ENCODE measurements at places on chromosomes 6 and 20.

GRCh38 chr6:382883-383810 lies 8.4 kb upstream of the IRF4 start:
- no peak for DNase-seq

- DNase-seq, result no peak
These were observed 4.2 kb downstream of the PLA2G7 start for GRCh38 chr6:46730921-46731461.

DNA sequence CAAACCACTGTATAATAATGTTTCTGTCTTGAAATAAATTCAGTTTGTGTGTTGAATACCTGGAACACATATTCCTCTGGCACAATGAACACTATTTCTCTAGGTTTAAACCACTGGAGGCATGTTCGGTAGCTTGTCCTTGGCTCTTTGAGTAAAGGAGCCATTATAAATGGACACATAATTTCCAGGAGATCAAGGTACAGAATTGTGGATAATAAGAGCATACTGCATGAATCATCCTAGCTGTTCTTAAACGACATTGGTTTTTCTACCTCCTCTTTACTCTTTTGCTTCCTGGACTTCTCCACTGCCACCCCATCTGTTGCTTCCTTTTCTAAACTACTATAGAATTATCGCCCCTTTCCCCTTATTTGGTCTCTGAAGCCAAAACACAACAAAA lies 1.2 kb downstream of the CENPW start:
- no peak for DNase-seq

- DNase-seq, result no peak
These were observed 90.4 kb upstream of the FOXP4 start for GRCh38 chr6:41455818-41456217.

GRCh38 chr20:19253316-19253715 lies 40.9 kb downstream of the SLC24A3 start:
- no peak for DNase-seq

- DNase-seq, result peak; percentile 58
These were observed 119.0 kb downstream of the RTN4IP1 start for GRCh38 chr6:106510090-106510970.

GRCh38 chr6:54248319-54248718 lies 59.9 kb upstream of the TINAG start:
- no peak for DNase-seq

- DNase-seq, result no peak
These were observed 134.6 kb downstream of the GRM4 start for GRCh38 chr6:34011264-34011663.

GRCh38 chr6:24935366-24936152 lies at the start of gene RIPOR2:
Gene RIPOR2, minus strand, starts transcription at chr6:24935960. Its CDS starts 62 bp downstream, at chr6:24935898.
- peak; percentile 79 for DNase-seq

DNA sequence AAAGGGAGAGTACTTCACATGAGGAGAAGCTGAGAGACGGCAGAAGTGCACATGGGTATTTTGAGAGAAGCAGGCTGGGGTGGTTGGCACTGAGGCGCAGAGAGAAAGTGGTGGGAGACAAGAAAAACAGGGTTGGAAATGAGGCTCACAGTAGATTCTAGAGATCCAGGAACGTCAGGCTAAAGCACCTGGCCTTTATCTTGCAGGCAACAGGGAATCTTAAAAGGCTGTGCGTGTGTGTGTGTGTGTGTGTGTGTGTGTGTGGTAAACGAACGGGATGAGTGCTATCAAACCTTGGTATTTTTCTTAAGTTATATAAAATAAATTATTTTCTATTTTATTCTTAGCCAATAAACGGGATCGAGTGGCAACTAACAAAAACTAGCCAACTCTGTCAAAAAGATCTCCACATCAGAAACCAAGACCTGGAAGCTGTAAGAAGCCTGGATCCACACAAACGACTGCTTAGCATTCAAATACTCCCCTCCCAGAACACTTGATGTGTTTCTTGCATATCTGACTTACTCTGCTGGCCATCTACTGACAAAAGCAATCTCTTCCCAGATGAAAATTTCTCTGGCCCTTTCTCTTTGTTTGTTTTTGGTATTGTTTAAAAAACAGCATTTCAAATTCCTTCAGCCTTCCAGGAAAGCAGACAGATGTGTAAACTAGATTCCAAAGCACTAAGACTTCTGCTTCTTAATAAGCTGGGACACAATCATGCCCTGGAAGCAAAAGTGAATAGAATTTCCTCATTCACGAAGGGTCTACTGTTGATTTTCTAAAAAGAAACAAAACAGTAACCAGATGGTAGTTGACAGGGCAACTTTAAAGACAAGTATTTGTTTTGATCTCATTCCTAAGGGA lies 44.8 kb upstream of the FABP7 start:
- no peak for DNase-seq

GRCh38 chr20:38645980-38646858 lies 44.6 kb downstream of the ARHGAP40 start:
- peak; percentile 90 for DNase-seq

GRCh38 chr6:52552278-52552643 lies 24.6 kb downstream of the TRAM2 start:
- DNase-seq, result no peak

GRCh38 chr6:15527838-15528617 lies 134.8 kb downstream of the DTNBP1 start:
- DNase-seq, result no peak

DNA sequence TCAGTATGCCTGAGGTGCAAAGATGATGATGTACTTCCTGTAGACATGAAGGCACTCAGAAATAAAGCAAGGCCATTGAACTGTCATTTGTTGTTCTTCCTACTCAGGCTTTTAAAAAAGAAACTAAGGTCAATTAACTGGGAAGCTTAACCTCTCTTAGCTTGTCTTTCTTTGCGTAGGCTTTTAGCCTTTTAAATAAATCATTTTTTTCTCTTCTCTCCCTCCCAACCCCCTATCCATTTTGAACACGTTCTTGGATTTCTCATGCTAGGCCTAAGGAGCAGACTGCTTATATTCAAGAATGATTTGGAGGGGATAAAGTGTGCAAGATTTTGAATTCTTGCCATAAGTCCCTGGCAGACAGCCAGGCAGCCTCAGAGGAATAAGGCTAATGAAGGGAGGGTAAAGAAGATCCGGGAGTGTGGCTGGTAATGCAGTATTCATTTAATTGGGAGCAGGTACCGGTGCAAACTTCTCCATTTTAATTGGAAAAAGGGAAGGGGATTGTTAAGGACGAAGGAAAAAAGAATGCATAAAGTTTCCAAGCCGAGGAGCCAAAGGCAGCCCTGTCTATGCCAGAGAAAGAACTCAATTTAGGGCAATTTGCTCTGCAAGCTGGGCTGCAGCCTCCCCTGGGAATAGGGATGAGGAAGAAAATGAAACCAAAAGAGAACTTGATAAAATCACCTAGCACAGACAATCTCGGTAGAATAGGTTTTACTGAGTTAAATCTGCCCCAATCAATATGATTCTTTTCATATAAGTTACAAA lies 343.8 kb upstream of the MMS22L start:
- no peak for DNase-seq

DNA sequence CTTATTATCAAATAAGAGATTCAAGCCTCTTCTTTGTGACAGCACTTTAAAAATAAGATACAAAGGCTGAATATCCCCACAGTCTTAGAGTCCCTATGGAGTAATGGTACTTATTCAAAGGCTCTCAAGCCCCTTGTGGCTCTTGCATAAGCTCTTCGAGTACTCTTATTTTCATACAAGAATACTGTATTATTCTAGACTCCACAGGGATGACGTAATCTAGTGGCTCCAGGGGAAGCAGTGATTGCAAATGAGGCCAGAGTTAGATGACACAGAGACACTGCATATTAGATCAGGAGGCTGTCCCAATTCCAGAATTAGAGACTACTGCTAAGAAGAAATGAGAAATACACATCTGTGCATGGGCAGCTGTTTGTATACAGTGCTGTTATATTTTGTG lies 1195.9 kb upstream of the MAP3K7 start:
- no peak for DNase-seq

DNA sequence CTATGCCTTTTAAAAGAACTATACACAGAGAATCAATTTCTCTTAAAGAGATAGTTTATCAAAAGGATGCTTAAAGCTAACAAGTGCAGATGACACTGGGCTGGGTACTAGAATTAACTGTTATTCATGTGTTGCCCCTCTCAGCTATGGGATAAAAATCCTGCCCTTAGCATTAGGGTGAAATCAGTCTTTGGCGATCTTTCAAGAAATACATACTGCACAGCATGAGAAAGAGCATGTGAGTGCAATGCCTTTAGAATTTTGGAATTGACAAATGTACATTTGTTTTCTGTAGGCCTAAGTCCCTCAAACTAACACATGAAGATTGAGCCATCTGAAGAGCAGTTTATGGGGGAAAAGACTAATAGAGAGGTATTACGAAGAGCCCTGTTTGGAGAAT lies 115.4 kb downstream of the ZFP64 start:
- DNase-seq, result no peak

- no peak for DNase-seq
These were observed 24.4 kb downstream of the RRAGD start for GRCh38 chr6:89387516-89388201.

DNA sequence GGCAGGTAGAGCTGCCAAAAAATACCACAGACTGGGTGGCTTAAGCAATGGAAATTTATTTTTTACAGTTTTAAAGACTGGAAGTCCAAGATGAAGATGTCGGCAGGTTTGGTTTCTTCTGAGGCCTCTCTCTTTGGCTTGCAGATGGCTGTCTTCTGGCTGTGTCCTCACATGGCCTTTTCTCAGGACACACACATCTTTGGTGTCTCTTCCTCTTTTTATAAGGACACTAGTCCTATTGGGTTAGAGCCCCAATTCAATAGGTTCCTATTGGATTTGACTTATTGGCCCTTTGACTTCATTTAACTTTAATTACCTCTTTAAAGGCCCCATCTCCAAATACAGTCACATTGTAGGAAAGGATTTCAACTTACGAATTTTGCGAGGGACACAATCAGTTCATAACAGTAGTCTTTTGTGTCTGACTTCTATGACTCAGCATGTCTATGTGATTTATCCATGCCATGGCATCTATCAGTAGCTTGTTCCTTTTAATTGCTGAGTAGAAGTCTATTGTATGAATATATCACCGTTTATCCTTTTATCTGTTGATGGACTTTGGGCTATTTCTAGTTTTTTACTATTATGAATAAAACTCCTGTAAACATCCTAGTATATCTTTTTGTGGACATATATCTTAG lies 11.0 kb upstream of the TCP11 start:
- no peak for DNase-seq
